ENCODE measurements at places on chromosomes 5 and 9. TPM values are rescaled to one million over a fixed set of nuclear protein-coding genes. Genes with fewer than 3 reads are reported as not detected.

DNA sequence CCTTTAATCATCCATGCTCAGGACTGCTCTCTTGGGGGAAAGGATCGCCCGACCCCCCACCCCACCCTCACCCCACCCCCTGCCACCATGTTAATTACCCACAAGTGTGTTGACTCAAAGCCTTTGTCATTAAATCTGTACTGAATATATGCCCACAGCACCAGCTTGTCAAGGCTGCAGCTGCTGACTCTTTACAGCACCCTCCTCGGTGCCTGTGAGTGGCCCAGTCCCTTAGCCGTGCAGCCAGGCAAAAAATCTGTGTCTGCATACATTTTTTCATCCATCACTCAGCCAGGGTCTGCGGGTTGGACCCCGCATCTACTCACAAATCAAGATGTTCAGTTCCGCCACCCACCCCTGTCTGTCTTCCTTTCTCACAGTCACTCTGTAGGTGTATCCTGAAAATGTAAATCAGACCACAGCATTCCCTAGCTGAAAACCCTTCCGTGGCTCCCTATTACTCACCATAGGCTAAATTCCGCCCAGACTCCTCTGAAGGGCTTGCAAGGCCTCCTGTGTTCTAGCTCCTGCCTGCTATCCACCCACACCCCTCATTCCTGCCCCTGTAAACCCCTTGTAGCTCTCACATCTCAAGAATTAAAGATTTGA, 53.7 kb upstream of the KCNIP1 start:
- DNase-seq: no peak
- H3K27ac ChIP-seq: no peak overlapping the region
- no peaks in the 10 kb centered on the region for H3K4me1 ChIP-seq

DNA sequence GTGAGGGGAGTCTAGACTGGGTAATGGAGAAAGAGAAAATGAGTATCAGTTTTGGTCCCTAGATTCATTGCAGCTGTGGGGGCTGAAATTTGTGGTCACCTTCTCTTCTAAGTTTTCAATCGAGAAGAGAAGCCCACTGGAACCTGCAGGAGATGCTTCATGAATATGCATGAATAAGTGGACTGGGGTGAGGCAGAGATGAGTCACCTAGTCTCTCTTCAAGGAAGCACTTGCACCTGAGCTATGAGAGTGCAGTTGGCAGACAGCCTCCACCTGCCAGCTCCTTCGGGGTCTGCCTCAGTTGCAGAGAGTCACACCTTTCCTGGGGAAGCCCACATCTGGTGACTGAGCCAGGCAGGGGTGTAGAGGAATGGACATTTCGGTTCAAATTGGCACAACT, 69.1 kb downstream of the ZNF366 start:
- no peak overlapping the region for H3K27ac ChIP-seq
- H3K36me3 ChIP-seq: no peaks in the 10 kb centered on the region
- DNase-seq: no peak
- no peak overlapping the region for H3K4me3 ChIP-seq
- no peaks in the 10 kb centered on the region for H3K27me3 ChIP-seq
- peaks cover 2% of the 10 kb centered on the region for H3K4me1 ChIP-seq

DNA sequence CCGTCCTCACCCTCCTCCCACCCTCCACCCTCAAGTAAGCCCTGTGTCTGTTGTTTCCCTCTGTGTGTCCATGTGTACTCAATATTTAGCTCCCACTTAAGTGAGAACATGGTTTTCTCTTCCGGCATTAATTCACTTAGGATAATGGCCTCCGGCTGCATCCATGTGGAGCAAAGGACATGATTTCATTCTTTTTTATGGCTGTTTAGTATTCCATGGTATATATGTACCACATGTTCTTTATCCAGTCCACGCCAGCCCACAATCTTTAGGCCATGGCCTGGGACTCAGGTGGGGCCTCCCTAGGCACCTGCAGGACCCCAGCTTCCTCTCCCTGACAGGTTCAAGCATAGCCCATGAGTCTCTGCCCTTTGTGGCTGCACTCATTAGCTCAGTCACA, 22.9 kb downstream of the UNC5A start:
- H3K4me1 ChIP-seq: no peaks in the 10 kb centered on the region
- no peak overlapping the region for H3K4me3 ChIP-seq
- no peaks in the 10 kb centered on the region for H3K36me3 ChIP-seq
- no peak overlapping the region for H3K27ac ChIP-seq
- no peak for DNase-seq

GRCh38 chr5:73522989-73523388, 24.7 kb downstream of the BTF3 start:
- no peaks in the 10 kb centered on the region for H3K36me3 ChIP-seq
- no peak overlapping the region for H3K4me3 ChIP-seq
- H3K27ac ChIP-seq: no peak overlapping the region
- DNase-seq: no peak
- H3K4me1 ChIP-seq: no peaks in the 10 kb centered on the region
- H3K27me3 ChIP-seq: no peaks in the 10 kb centered on the region

DNA sequence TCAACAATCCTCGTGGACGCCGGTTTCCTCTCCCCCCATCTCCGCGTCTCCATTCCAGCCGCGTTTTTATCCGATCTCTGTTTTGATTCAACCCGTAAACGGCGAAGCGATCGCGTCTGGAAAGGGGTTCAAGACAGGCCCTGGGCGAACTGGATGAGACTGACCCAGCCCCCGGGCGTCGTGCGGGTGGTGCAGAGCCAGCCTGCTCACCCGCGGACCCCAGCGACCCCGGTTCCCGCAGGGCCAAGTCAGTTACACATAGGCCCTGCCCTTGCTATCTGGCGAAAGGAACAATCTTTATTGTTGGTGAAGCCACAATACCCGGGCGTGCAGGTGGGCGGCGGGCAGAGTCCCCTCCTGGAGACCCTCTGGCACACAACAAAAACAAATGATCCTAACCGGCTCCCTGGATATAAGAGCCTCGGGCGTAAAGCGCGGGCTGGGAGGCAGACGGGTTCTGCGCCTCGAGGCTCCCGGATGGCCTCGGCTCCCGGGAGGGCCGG, 1.8 kb downstream of the TLX3 start:
- no peak for DNase-seq
- H3K27me3 ChIP-seq: peaks cover 78% of the 10 kb centered on the region
- peaks cover 4% of the 10 kb centered on the region for H3K4me1 ChIP-seq
- H3K4me3 ChIP-seq: no peak overlapping the region
- H3K27ac ChIP-seq: no peak overlapping the region
- H3K36me3 ChIP-seq: no peaks in the 10 kb centered on the region

GRCh38 chr5:84058561-84058960, 326.1 kb downstream of the EDIL3 start:
- no peak overlapping the region for H3K27ac ChIP-seq
- no peak overlapping the region for H3K4me3 ChIP-seq
- H3K4me1 ChIP-seq: no peaks in the 10 kb centered on the region
- no peaks in the 10 kb centered on the region for H3K36me3 ChIP-seq

DNA sequence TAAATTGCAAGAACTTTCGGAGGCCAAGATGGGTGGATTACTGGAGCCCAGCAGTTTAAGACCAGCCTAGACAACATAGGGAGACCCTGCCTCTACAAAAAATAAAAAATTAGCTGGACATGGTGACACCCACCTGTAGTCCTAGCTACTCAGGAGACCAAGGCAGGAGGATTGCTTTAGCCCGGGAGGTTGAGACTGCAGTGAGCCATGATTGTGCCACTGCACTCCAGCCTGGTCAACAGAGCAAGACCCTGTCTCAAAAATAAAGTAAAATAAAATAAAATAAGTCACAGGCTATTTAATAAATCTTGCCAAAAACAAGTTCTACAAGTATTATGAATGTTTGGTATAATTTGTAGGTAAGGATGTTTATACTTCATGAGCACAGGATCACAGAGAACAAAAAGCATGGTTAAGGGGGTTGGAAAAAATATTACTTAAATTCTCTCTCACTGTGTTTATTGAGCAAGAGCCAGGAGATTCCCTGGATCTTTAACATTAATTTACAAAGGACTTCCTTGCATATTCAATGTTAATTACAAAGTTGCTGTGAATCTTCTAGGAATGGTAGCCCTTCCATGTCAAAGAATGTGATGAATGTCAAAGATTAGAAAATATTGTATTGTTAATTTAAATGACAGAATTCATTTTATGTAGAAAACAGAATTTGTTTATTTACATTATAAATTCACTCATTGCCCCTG, 164.0 kb downstream of the RFX3 start:
- H3K27ac ChIP-seq: no peak overlapping the region
- no peaks in the 10 kb centered on the region for H3K36me3 ChIP-seq
- no peaks in the 10 kb centered on the region for H3K27me3 ChIP-seq
- H3K4me1 ChIP-seq: no peaks in the 10 kb centered on the region
- H3K4me3 ChIP-seq: no peak overlapping the region
- no peak for DNase-seq

DNA sequence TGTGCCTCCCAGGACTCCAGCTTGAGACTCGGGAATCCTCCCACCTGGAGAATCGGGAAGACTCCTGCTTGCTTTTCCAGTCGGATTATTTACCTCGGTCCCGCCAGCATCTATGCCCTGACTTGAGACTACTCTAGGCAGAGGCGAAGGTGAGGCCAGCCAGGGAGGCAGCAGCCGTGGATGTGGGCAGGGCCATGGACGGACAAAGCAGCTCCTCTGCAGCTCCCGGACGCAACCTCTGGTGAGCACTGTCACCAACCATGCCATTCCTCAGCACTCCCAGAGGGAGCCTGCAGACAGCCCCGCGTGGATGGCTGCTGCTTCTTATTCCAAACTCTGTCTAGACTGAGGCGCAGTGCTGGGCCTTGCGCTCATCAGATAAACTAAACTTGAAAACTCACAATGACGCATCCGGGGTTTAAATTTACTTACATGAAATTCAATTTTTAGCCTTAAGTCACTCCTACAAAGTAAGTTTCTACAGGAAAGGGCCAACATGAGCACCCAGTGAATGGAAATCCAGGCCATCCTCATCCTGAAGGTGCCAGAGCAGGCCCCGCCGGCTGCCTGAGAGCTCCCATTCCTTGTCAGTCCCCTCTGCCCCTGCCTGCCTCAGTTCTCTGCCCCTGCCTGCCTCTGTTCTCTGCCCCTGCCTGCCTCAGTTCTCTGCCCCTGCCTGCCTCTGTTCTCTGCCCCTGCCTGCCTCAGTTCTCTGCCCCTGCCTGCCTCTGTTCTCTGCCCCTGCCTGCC, 17.8 kb downstream of the MED10 start:
- no peak overlapping the region for H3K27ac ChIP-seq
- no peaks in the 10 kb centered on the region for H3K36me3 ChIP-seq
- no peak overlapping the region for H3K4me3 ChIP-seq
- H3K27me3 ChIP-seq: peaks cover 3% of the 10 kb centered on the region
- no peak for DNase-seq
- H3K4me1 ChIP-seq: peaks cover 4% of the 10 kb centered on the region

DNA sequence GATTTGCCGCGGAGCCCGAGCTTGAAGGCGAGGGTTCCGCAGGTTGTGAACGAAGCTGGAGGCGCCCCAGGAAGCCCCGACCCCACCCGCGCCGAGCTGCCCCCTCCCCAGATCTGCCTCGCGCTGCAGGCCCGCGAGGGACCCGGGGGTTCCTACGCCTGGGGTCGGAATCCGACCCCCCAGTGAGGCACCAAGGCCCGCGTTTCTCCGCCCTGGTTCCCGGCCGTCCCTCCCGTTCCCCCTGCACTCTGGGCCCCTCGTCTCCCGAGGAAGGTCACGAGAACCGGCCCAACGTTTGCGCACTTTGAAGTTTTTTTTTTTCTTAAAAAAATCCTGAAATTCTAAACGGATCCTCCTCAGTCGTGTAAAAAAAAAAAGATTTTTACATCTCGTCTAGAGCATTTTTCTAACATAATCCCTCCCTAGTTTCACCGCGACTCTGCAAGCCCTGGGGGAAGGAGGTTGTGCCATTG, 880 bp upstream of the GFPT2 start:
- DNase-seq: no peak
- H3K36me3 ChIP-seq: no peaks in the 10 kb centered on the region
- peak overlapping the region; percentile 24 for H3K27ac ChIP-seq
- H3K4me3 ChIP-seq: peak overlapping the region; percentile 70

- H3K27ac ChIP-seq: no peak overlapping the region
- no peak for DNase-seq
- no peaks in the 10 kb centered on the region for H3K27me3 ChIP-seq
- no peaks in the 10 kb centered on the region for H3K4me1 ChIP-seq
- no peak overlapping the region for H3K4me3 ChIP-seq
Measured at GRCh38 chr5:57117596-57117995, 56.3 kb upstream of the GPBP1 start.

- peaks cover 18% of the 10 kb centered on the region for H3K27me3 ChIP-seq
- H3K27ac ChIP-seq: no peak overlapping the region
- H3K4me1 ChIP-seq: no peaks in the 10 kb centered on the region
- no peak for DNase-seq
- no peaks in the 10 kb centered on the region for H3K36me3 ChIP-seq
- no peak overlapping the region for H3K4me3 ChIP-seq
Measured at GRCh38 chr9:37377688-37378612, 44.5 kb upstream of the GRHPR start.

DNA sequence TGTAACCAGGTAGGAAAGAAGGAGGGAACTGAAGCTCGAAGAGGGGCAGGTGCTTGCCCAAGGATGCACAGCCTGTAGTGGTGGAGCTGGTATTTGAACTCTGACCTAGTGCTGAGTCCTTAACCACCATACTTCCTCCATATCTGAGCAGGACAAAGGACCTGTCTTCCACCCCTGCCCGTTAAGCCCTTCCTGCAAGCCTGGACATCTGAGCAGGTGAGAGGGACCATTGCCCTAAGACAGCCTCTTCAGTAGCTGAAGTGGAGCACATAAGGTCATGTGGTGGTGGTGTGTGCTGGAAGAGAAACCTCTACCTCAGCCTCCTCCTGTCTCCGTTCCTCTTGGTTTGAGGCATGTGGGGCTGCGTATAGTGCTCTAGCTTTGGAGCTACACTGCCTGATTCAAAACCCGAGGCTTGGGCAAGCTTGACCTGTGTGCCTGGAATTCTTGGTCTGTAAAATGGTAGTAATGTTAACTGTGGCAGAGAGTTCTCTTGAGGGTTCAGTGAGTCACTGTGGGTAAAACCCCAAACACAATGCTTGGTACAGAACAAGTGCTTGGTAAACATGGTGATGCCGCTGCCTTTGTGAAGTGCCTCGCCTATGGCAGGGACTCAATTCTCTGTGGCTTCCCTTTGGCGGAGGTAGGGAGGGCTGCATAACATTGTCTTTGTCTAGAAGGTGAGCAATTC, 7.4 kb downstream of the GALNT10 start:
- peaks cover 25% of the 10 kb centered on the region for H3K4me1 ChIP-seq
- H3K27ac ChIP-seq: no peak overlapping the region
- H3K27me3 ChIP-seq: peaks cover 4% of the 10 kb centered on the region
- no peak for DNase-seq
- no peaks in the 10 kb centered on the region for H3K36me3 ChIP-seq
- no peak overlapping the region for H3K4me3 ChIP-seq

GRCh38 chr9:94554078-94554438, 825 bp upstream of the PCAT7 start:
- H3K36me3 ChIP-seq: peaks cover 7% of the 10 kb centered on the region
- no peak overlapping the region for H3K27ac ChIP-seq
- peaks cover 3% of the 10 kb centered on the region for H3K4me1 ChIP-seq
- no peak for DNase-seq
- H3K4me3 ChIP-seq: no peak overlapping the region
- peaks cover 7% of the 10 kb centered on the region for H3K27me3 ChIP-seq

GRCh38 chr5:42718591-42718990, 38.0 kb upstream of the CCDC152 start:
- no peaks in the 10 kb centered on the region for H3K36me3 ChIP-seq
- H3K4me3 ChIP-seq: no peak overlapping the region
- no peaks in the 10 kb centered on the region for H3K4me1 ChIP-seq
- no peak overlapping the region for H3K27ac ChIP-seq
- H3K27me3 ChIP-seq: no peaks in the 10 kb centered on the region

GRCh38 chr5:52909192-52909591, 80.0 kb upstream of the ITGA2 start:
- H3K27ac ChIP-seq: no peak overlapping the region
- H3K4me1 ChIP-seq: peaks cover 4% of the 10 kb centered on the region
- no peak overlapping the region for H3K4me3 ChIP-seq
- H3K27me3 ChIP-seq: no peaks in the 10 kb centered on the region

The SLC34A3 gene
- total RNA-seq: 0.27 TPM

The IFNA2 gene
- total RNA-seq: not detected

The TESK1 gene
- 62.3 TPM for total RNA-seq

The CCDC192 gene
- 0.60 TPM for total RNA-seq

All from progenitor cell of endocrine pancreas (in vitro differentiated cells).